ENCODE measurements at places on chromosomes 4 and X. TPM values are rescaled to one million over a fixed set of nuclear protein-coding genes. Genes with fewer than 3 reads are reported as not detected.
A peak's percentile ranks its signal among the peaks of the same experiment; 100 is the strongest.

The IL1RAPL2 gene
- total RNA-seq, result not detected

DNA sequence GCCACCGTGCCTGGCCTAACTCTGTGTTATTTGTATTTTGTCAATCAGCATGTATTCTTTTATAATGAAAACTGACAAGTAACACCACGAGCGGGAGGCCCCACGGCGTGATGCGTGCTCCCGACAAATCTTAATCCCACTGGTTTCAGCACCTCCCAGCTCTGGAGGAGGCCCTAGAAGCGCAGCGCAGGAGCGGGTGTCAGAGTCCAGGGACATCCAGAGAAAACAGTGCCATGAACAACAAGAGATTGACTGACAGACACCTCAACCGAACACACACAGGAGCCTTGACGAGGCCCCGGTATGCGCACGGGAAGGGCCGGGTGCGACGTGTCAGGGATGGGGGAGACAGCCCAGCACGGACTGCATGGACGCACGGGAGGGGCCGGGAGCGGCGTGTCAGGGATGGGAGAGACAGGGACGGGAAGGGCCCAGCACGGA, 23.0 kb downstream of the GAK start:
- H3K27me3 ChIP-seq, result no peaks in the 10 kb centered on the region
- no peaks in the 10 kb centered on the region for H3K4me1 ChIP-seq
- peaks cover 52% of the 10 kb centered on the region for H3K36me3 ChIP-seq
- no peak for DNase-seq
- no peak overlapping the region for H3K27ac ChIP-seq
- no peak overlapping the region for H3K4me3 ChIP-seq

The DAPP1 gene
- 17.5 TPM for total RNA-seq

The ARHGAP6 gene
- total RNA-seq, result not detected

DNA sequence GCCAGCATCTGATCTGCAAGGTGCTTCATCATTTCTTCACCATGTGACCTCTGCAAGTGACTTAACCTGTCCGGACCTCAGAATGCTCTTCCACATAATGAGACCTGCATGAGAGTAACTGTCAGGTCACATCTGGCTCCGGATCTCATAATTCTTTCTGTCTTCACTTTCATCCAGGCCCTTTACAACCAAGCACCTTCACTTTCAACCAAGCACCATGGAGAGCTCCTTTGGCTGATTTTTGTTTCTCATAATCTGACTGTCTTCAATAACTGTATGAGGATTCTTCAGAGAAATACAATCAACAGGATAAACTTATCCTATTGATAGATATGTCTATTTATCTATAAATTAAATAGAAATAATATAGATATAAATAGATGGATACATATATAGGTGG, 148.1 kb downstream of the VCX3A start:
- no peak overlapping the region for H3K4me3 ChIP-seq
- DNase-seq, result no peak
- no peaks in the 10 kb centered on the region for H3K27me3 ChIP-seq

DNA sequence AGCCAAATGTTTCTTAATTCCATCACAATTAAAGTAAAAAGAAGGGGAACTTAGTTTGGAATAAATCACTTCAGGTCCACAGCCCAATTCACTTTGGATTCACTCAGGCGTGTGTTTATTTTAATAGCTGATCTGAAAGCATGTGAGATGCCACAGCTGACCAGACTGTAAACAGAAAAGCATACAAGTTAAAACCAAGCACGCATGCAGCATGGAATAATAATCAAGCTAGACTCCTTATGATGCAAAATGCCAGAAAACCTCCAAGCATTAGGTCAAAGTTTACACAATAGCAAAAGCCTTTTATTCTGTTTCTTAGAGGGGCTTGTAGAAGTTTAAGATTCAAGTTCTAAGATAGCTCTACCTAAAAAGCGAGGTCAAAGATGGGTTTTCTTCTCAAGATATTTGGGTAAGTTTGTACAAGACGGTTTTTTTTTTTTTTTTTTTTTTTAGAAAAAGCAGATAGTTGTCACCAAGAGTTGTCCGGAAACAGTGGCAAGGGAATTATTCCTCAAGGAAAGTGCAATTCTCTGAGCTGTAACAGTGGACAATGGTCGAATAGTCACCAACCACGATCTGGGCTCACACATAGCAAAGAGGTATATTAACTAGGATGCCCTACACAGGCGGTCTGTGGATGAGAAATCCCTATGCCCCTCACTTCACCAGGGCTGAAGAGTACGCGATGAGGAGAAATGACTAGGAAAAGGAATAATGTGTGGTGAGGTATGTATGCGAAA, 763 bp upstream of the PRRG1 start:
- H3K27me3 ChIP-seq, result peaks cover 18% of the 10 kb centered on the region
- no peak overlapping the region for H3K4me3 ChIP-seq
- no peak for DNase-seq
- H3K36me3 ChIP-seq, result no peaks in the 10 kb centered on the region
- H3K4me1 ChIP-seq, result peaks cover 2% of the 10 kb centered on the region

- H3K27me3 ChIP-seq, result peaks cover 8% of the 10 kb centered on the region
- H3K4me3 ChIP-seq, result no peak overlapping the region
- DNase-seq, result no peak
- no peak overlapping the region for H3K27ac ChIP-seq
These were observed 1.7 kb upstream of the AFP start for GRCh38 chr4:73434311-73434710.

DNA sequence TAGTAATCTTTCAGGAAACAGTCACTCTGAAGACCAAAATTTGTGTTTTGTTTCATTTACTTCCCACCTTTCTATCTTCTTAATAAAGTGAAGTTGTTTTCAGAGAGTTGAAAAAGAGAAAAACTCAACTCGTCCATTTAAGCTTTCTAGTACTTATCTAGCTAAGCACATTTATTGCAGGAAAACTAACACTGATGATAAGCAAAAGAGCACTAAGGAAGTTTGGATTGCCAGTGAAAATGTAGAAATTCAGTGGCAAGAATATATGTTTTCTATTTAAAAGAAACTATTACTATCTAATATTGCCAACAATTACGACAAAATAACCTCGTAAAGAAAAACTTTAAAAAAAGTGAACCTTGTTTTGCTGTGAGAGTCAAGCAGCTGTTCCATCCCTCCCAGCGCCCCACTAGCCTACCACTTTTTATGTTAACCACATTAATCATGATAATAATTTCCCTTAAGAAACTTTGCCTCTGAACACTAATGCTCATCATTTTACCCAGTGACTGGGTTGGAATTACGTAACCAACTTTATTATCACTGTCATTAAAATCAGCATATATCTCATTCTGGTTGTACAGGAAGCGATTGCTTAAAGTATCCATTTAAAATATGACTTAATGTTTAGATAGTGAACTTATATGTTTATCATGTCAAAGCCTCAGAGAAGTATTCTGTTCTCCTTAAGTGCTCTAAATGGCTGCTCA, 24.8 kb downstream of the SPRY1 start:
- H3K27me3 ChIP-seq, result no peaks in the 10 kb centered on the region
- H3K27ac ChIP-seq, result peak overlapping the region; percentile 92
- peak overlapping the region; percentile 75 for H3K4me3 ChIP-seq
- no peak for DNase-seq
- H3K36me3 ChIP-seq, result peaks cover 18% of the 10 kb centered on the region

DNA sequence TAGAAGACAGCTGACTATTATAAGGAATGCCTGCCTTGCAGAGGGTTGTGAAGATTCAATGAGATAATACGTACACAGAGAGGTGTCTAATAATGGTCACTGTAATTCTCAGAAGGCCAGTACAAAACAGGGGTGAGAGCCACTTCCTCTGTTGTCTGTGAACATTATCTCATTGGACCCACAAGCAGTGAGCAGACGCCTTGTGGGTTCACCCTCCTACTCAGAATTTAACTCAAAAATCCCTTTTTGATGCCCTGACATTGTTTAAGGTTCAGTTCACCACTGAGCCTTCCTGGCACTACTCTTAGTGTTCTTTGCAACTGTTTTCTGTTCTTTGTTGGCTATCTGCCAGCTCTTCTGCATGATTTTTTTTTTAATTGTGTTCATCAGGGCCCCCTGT, 467.4 kb downstream of the BCOR start:
- no peak for DNase-seq
- H3K36me3 ChIP-seq, result no peaks in the 10 kb centered on the region
- peaks cover 23% of the 10 kb centered on the region for H3K4me1 ChIP-seq

The TMEM271 gene
- total RNA-seq, result not detected

DNA sequence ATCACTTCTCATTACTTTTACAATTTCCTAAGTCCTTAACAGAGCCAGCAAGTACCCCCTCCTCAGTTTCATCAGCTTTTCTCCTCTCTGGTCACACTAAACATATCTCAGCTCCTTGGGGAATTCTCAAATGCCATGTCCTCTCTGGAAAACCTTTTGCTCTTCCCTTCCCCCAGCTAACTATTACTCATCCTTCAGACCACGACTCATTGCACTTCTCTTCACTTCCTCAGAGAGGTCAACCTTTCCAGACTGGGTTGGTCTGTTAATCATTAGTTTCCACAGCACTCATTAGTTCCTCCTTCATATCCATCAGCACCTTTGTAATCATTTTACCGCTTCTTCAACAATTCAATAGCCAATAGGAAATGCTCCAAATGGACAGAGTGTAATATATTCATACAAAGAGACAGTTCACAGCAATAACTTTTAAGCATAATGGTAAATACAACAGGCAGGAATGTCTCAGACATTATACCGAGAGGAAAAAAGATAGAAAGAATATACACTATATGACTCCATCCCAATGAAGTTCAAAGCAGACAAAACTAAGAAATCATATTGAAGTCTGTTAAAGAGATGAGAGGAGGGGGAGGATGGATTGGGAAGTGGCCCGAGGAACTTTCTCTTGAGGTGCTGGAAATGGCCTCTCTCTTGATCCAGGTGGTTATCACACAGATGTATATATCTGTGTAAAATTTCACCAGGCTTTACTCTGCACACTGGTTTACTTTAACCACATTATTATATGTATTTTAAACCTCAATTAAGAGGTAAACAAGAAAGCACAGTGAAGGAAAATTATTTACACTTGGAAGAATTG, 39.6 kb downstream of the DDX60L start:
- no peaks in the 10 kb centered on the region for H3K27me3 ChIP-seq
- peaks cover 3% of the 10 kb centered on the region for H3K4me1 ChIP-seq
- peaks cover 50% of the 10 kb centered on the region for H3K36me3 ChIP-seq
- H3K4me3 ChIP-seq, result no peak overlapping the region
- peak overlapping the region; percentile 2 for H3K27ac ChIP-seq

GRCh38 chr4:15550491-15550890, 80.8 kb downstream of the CC2D2A start:
- no peak overlapping the region for H3K27ac ChIP-seq
- H3K27me3 ChIP-seq, result no peaks in the 10 kb centered on the region
- no peak overlapping the region for H3K4me3 ChIP-seq
- peaks cover 3% of the 10 kb centered on the region for H3K36me3 ChIP-seq

GRCh38 chr4:38867478-38868058, at the start of gene FAM114A1:
FAM114A1 (plus strand) TSS chr4:38867806; CDS start chr4:38878079, 10,273 bp downstream.
- H3K4me1 ChIP-seq, result peaks cover 26% of the 10 kb centered on the region
- peak; percentile 31 for DNase-seq
- H3K36me3 ChIP-seq, result no peaks in the 10 kb centered on the region
- H3K27me3 ChIP-seq, result peaks cover 39% of the 10 kb centered on the region
- H3K27ac ChIP-seq, result peak within 1 kb of the TSS; percentile 51

- H3K27me3 ChIP-seq, result peaks cover 8% of the 10 kb centered on the region
- no peaks in the 10 kb centered on the region for H3K36me3 ChIP-seq
- no peak for DNase-seq
- no peak overlapping the region for H3K4me3 ChIP-seq
- H3K4me1 ChIP-seq, result no peaks in the 10 kb centered on the region
These were observed 9.9 kb downstream of the CFAP99 start for GRCh38 chr4:2428496-2429213.

DNA sequence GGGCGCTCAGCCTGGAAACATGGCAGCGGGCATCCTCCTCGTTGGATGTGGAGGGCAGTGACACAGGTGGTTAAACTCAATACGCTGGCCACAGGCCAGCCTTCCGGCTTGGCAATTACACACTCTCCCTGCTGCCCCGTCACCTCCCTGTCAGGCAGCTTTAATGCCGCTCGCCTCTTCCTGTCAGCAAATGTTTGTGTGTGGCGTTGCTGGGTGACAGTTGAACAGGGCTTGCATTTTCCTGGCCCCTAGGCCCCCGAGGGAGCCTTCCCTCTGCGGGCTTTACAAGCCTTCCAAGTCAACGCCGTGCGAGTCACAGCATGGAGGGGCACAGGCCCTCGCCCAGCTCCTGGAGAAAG, 620.0 kb downstream of the BCOR start:
- H3K27me3 ChIP-seq, result no peaks in the 10 kb centered on the region
- H3K27ac ChIP-seq, result no peak overlapping the region
- H3K4me1 ChIP-seq, result peaks cover 5% of the 10 kb centered on the region
- DNase-seq, result peak; percentile 37
- no peak overlapping the region for H3K4me3 ChIP-seq

GRCh38 chr4:54728368-54728767, 70.6 kb downstream of the KIT start:
- peaks cover 18% of the 10 kb centered on the region for H3K36me3 ChIP-seq
- no peak overlapping the region for H3K4me3 ChIP-seq
- no peaks in the 10 kb centered on the region for H3K4me1 ChIP-seq
- no peak for DNase-seq
- no peaks in the 10 kb centered on the region for H3K27me3 ChIP-seq
- no peak overlapping the region for H3K27ac ChIP-seq

The TRMT10A gene
- 8.2 TPM for total RNA-seq

DNA sequence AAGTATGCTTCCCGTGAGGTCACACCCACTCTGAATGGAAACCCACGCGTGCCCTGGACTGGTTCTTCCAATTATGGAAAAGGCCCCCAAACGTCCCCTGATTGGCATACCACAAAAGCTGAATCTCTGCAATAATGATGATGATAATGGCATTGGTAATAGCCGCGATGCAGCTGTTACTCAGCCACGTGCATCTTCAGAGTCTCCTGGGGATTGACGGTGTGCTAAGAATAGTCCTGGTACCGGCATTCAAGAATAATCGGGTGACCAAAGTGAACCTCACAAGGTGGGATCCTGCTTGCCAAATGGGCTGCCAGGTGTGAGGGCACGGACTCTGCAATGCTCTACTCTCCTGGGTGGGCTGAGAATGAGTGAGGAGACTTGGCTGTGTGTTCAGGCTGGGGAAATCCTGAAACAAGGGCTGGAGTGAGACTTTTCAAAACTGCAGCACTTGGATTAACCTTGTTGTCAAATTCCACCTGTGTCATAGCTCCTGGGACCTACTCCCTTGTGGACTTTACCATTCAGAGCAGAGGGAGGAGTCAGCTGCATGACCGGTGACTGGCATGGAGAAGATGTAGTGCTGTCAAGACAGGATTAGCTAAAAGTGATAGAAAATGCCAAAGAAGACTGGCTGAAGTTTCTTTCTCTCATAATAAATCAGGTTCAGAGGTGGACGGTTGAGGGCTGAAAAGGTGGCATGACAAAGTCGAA, 615.4 kb downstream of the MID1IP1 start:
- no peaks in the 10 kb centered on the region for H3K27me3 ChIP-seq
- no peaks in the 10 kb centered on the region for H3K4me1 ChIP-seq
- no peak overlapping the region for H3K4me3 ChIP-seq
- no peaks in the 10 kb centered on the region for H3K36me3 ChIP-seq
- no peak overlapping the region for H3K27ac ChIP-seq

GRCh38 chr4:6049985-6050384, 31.8 kb upstream of the C4orf50 start:
- no peak for DNase-seq
- H3K27ac ChIP-seq, result no peak overlapping the region
- H3K27me3 ChIP-seq, result no peaks in the 10 kb centered on the region
- H3K4me1 ChIP-seq, result peaks cover 5% of the 10 kb centered on the region
- no peaks in the 10 kb centered on the region for H3K36me3 ChIP-seq
